CD4-positive, alpha-beta T cell treated with Interleukin-17A for 4 hours (primary cell): ENCODE measurements at places on chromosomes 1 and 21.
A peak's percentile ranks its signal among the peaks of the same experiment; 100 is the strongest.

- no peak for DNase-seq
Observed at GRCh38 chr21:39800311-39800710, 55.3 kb downstream of the IGSF5 start.

DNA sequence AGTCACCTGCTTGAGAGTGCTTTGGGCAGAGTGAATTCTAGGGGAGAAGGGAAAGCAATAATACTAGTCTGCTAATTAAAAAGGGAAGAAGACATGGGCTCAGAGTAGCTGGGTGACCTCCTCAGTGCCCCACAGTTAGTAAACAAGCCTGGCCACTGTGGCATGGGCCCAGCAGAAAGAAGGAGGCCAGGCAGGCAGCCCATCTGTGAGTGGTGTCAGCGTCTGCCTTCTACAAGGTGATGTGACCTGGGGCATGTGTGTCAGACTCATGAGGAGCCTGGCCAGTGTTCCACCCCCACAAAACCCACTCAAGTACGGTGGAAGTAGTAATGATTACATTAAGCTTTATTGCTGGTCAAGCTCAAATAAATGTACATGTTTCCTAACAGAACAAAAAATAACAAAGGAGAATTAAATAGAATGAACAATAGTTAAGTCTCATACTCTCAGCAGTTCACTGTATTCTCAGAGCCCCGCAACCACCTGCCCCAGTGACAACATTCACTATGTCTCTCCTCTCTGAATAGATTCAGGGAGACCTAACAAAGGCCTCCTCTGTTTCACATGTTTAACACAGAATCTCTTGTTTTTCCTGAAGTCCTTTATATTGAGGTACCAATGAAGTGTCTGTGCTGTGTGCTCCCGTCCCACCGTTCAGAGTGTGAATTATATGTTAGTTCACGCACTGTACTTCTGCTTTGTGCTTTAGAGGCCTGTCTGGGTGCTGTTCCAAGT is 32.5 kb downstream of the SLC22A15 start:
- no peak for DNase-seq

GRCh38 chr1:244236101-244236500 is 185.0 kb downstream of the ZBTB18 start:
- DNase-seq = no peak

DNA sequence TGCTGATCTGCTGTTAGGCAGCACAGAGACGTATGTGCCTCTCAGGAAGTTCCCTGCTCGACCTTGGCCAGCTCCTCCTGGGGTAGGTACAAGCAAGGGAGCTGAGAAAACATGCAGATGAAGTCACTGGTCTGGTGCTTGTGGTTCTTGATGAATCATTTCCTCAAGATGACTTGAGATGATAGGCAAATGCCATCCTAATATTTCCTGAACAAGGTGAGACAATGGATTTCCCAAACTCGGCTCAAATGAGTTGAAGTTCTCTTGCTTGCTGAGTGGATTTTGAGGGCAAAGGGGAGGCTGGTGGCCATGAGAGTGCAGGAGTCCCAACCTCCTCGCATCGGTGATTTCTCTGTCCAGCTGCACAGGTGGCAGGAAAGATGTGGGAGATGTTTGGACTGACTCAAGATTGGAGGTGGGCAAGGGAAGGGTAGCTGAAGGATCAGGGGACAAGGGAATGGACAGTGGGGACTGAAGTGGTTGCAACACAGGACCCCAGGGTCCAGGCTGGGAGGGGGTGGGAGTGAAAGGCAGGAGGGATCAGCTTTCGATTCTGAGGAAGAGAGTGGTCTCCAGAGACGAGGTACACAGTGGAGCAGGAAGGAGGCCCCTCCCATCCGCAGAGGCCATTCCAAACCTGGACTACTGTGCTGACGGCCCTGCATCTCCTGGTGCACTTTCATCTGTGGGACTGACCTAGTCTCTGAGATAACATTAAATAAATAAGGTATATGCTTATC is 63.9 kb downstream of the CAPN2 start:
- DNase-seq = peak; percentile 64

- DNase-seq = no peak
Observed at GRCh38 chr21:41536827-41537103, 28.8 kb upstream of the TMPRSS2 start.

GRCh38 chr1:180462102-180462501 is 40.3 kb downstream of the ACBD6 start:
- no peak for DNase-seq

DNA sequence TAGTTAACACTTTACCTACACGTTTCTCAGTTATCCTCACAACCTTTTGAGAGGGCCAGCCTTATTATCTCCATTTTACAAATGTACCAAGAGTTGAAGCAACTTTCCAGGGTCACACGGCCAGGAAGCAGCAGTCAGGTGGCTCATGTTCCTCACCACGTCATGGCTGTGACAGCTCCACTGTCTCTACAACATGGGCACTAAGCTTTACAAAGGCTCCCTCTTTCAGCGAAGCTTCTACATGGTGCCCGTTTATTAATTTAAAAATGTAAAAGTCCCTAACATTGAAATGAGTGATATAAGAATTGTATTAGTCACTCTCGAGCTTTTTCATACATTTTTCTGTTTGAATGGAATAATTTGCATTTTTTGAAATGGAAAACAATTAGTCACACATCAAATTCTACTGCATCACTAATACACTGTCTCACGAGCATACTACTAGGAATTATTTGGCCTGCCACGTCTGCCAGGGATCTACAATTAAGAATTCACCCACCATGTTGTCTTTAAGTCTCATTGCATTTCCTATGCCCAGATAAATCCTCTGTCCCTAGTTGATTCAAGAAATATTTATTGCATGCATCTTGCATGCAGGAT is 28.4 kb upstream of the LIN9 start:
- DNase-seq = no peak

DNA sequence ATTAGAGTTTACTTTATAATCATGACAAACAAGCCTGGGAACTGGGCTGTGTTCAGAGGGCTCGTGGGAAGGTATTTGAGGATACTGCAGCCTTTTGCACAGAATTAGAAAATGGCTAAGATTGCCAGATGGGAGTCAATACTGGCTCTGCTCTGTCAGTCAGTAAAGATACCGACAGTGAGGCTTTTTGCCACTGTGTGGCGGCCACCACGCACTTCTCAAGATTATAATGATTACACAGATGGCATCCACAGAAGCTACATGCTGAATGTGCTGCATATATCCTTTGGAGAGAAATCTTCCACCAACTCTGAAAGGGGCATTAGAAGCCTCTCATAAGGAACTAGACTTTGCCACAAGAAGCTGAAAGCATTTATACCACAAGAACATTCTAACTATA is 213.4 kb upstream of the PTBP2 start:
- DNase-seq = no peak

DNA sequence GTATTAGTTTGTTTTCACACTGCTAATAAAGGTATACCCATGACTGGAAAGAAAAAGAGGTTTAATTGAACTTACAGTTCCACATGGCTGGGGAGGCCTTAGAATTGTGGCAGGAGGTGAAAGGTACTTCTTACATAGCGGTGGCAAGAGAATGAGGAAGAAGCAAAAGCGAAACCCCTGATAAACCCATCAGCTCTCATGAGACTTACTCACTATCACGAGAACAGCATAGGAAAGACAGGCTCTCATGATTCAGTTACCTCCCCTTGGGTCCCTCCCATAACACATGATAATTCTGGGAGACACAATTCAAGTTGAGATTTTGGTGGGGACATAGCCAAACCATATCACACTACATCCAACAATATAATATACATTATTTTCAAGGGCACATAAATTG is 145.7 kb upstream of the BARHL2 start:
- no peak for DNase-seq
